Activated CD8-positive, alpha-beta T cell treated with anti-CD3 and anti-CD28 coated beads for 36 hours (primary cell): ENCODE measurements at places on chromosomes 1 and 21. TPM values are rescaled to one million over a fixed set of nuclear protein-coding genes. Genes with fewer than 3 reads are reported as not detected.

The SSR2 gene
- 148 TPM for total RNA-seq

GRCh38 chr1:54299037-54299436 is 99.1 kb downstream of the MRPL37 start:
- no peaks in the 10 kb centered on the region for H3K36me3 ChIP-seq
- no peak overlapping the region for H3K27ac ChIP-seq
- no peak for DNase-seq
- H3K27me3 ChIP-seq: no peaks in the 10 kb centered on the region

The OR6N1 gene
- total RNA-seq: not detected

DNA sequence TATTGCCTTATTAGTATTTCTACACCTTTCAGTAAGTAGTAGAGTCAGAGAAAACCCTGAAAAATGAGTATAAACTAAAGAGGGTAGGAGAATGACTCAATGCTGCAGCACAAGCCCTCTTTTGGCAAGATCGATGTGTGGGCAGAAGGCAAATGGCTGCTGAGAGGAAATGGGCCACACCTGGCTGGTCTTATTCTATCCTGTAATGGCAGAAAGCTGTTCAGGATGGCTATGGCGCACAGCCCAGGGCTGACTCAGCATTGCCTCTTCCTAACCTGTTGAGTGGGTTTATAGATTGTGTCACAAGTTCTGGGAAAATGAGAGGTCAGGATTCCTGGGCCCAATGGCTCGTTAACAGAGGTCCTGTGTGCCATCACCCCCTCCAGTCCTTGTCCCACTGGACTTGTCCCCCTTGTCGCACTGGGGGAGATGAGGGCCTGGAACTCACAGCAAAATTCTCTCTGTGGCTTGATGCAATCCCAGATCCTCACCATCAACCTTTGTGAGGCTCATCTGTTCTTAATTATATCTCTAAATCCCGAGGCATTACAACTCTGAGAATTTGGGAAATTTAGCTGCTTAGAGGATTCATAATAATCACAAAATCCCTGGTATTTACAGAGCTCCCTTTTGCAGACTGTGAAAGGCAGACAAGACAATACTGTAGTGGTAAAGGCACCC is 13.2 kb downstream of the HMGB4 start:
- DNase-seq: no peak
- no peak overlapping the region for H3K4me3 ChIP-seq
- H3K4me1 ChIP-seq: peaks cover 6% of the 10 kb centered on the region
- peaks cover 14% of the 10 kb centered on the region for H3K27me3 ChIP-seq

The SLFNL1 gene
- 0.25 TPM for total RNA-seq

The GIPC2 gene
- total RNA-seq: 0.41 TPM

- no peaks in the 10 kb centered on the region for H3K36me3 ChIP-seq
- H3K4me3 ChIP-seq: no peak overlapping the region
- DNase-seq: no peak
- H3K27me3 ChIP-seq: no peaks in the 10 kb centered on the region
- H3K27ac ChIP-seq: no peak overlapping the region
- H3K4me1 ChIP-seq: no peaks in the 10 kb centered on the region
These were observed 486.4 kb downstream of the PLPP3 start for GRCh38 chr1:56092684-56093570.

DNA sequence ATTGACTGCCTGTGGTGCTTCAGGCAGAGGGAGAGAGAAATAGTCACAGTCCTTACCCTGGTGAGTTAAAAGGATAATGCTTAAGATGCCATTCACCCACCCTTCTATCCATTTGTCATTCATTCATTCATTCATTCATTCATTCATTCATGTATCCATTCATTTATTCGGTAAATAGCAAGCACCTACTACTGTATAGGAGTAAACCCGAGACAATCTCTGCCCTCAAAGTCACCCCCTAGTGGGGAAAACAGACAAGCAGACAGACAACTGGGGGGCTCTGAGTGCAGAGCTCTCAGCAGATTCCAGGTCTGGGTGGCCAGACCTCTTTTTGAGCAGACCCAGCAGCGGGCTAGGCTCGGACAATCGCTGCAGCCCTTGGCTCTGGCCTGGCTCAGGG is 14.1 kb upstream of the ACTL8 start:
- H3K4me1 ChIP-seq: no peaks in the 10 kb centered on the region
- no peak overlapping the region for H3K4me3 ChIP-seq
- H3K27ac ChIP-seq: no peak overlapping the region

DNA sequence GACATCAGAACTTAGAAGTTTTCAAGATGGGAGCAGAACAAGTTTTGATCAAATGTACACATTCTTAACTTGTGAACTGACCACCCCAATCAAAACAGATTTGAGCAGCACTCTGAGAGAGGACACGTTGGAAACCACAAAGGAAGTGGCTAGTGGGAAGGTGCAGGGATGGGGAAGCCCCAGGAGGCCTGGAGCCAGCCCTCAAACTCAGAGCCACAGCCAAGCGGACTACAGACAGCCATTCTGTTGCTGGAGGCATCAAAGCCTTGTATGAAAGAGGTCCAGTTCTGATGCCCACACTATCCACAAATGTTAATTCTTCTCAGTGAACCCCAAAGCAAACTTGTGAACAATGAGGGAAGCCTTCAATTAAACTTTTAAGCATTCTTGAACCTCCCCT is 143.6 kb upstream of the RAB4A start:
- peaks cover 52% of the 10 kb centered on the region for H3K4me1 ChIP-seq
- H3K4me3 ChIP-seq: no peak overlapping the region
- no peaks in the 10 kb centered on the region for H3K27me3 ChIP-seq
- DNase-seq: peak; percentile 73
- H3K27ac ChIP-seq: no peak overlapping the region

GRCh38 chr1:27528818-27529703 is 39.1 kb upstream of the WASF2 start:
- DNase-seq: no peak
- H3K36me3 ChIP-seq: peaks cover 21% of the 10 kb centered on the region
- H3K4me1 ChIP-seq: peaks cover 46% of the 10 kb centered on the region
- peak overlapping the region; percentile 64 for H3K4me3 ChIP-seq

DNA sequence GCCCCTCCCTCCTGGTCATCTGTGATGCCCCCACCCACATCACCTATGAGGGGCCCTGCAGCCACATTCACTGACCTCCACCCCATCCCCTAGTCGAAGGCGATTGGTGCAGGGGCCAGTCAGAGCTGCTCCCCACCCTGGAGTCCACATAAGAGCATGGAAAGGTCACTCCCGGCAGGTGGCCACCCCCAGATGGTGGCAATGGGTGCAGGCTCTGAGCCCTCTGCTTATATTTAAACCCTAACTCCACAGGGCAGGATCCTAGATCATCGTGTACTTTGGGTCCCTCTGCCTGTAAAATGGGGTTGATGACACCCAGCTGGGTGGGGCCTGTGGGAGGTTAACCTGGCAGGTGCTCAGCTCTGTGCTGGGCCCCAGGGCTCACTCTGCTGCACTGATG is 186.8 kb upstream of the C1orf174 start:
- no peak overlapping the region for H3K4me3 ChIP-seq
- DNase-seq: no peak
- no peak overlapping the region for H3K27ac ChIP-seq

The KRTAP19-1 gene
- not detected for total RNA-seq

DNA sequence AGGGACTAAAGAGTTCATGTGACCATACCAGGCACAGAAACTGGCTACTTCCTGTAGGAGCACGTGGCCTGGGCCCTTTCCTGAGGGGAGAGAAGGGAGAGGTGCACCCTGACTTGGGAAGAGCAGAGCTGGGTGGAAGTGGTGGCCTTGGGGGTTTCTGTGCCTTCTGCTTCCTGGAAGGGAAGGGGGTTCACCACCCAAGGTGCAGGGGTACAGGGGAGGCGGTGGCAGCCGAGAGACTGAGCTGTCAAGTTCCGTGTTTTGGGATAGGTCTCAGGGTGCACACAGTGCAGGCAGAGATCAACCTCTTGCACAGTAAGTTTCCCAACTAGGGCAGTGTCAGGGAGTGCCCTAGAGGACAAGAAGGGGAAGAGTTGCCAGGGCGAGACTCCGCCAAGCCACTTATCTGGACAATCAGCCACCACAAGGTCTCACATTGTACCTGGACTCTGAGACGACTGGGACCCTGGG is 10.1 kb downstream of the HECTD3 start:
- peak overlapping the region; percentile 62 for H3K27ac ChIP-seq
- H3K36me3 ChIP-seq: peaks cover 6% of the 10 kb centered on the region
- no peak overlapping the region for H3K4me3 ChIP-seq

- H3K4me1 ChIP-seq: no peaks in the 10 kb centered on the region
- DNase-seq: no peak
- H3K4me3 ChIP-seq: no peak overlapping the region
- no peaks in the 10 kb centered on the region for H3K27me3 ChIP-seq
These were observed 557.2 kb upstream of the BEND5 start for GRCh38 chr1:49333906-49334305.

DNA sequence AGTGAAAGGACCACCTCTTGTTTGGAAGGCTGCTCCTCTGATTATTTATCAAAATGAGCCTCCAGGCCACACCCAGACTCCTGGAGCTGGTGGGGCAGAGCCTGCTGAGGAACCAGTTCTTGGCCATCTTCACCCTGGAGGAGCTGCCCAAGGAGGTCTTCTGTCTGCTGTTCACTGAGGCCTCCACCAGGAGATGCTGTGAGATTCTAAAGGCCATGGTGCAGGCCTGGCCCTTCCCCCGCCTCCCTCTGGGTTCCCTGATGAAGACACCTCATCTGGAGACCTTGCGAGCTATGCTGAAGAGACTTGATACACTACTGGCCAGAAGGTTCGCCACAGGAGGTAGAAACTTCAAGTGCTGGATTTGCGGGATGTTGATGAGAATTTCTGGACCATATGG is 61.7 kb upstream of the GJA8 start:
- no peak overlapping the region for H3K27ac ChIP-seq
- H3K36me3 ChIP-seq: no peaks in the 10 kb centered on the region
- peaks cover 3% of the 10 kb centered on the region for H3K27me3 ChIP-seq
- DNase-seq: peak; percentile 41

GRCh38 chr1:110240476-110241210 is 30.5 kb downstream of the KCNC4 start:
- H3K27ac ChIP-seq: peak overlapping the region; percentile 28
- H3K4me1 ChIP-seq: peaks cover 45% of the 10 kb centered on the region
- DNase-seq: no peak

- no peak overlapping the region for H3K27ac ChIP-seq
- H3K27me3 ChIP-seq: peaks cover 3% of the 10 kb centered on the region
- H3K4me1 ChIP-seq: no peaks in the 10 kb centered on the region
- DNase-seq: no peak
These were observed 39.5 kb downstream of the IRF2BP2 start for GRCh38 chr1:234570329-234571120.

DNA sequence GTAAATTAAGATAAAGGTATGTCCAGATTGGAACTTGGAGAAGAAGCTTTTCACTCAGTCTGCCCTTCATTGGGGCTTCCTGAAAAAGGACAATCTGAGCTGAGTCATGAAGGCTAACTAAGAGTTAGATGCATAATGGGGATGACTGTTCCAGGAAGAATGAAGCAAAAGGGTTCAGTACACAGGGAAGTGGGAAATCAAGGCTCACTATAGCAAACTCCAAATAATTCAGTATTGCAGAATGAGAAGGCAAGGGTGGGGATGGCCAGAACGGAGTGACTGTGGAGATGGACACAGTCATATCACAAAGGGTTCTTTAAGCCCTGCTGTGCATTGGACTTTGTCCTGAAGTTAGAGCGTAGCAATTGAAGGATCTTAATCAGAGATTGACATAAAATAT is 158.3 kb downstream of the FGGY start:
- no peak overlapping the region for H3K27ac ChIP-seq
- no peak for DNase-seq
- no peaks in the 10 kb centered on the region for H3K4me1 ChIP-seq
- peaks cover 5% of the 10 kb centered on the region for H3K36me3 ChIP-seq
- no peaks in the 10 kb centered on the region for H3K27me3 ChIP-seq

The SPATA46 gene
- total RNA-seq: not detected

DNA sequence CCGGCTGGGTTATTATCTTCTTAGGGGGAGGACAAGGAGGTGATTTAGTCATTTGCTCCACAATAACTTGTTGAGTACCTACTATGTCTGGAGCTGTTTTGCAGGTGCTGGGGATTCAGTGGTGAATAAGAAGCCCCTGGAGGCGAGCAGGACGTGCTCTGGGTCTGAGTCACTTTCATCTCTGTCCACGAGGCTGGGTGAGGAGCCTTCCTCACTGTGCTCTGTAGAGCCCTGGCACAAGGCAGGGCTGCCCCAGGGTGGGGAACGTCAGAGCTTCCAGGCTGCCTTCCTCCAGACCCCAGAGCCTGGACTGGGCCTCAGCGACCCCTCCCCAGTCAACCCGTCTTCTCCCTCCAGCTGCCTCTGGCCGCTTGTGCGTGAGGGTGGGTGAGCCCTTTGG is 2.5 kb upstream of the PADI6 start:
- H3K36me3 ChIP-seq: no peaks in the 10 kb centered on the region
- no peak overlapping the region for H3K4me3 ChIP-seq
